ENCODE measurements at places on chromosomes 6 and 20. TPM values are rescaled to one million over a fixed set of nuclear protein-coding genes. Genes with fewer than 3 reads are reported as not detected.
A peak's percentile ranks its signal among the peaks of the same experiment; 100 is the strongest.

Gene OTOR
- total RNA-seq: not detected

Gene PRKN
- total RNA-seq: 8.4 TPM

Gene MCCD1
- not detected for total RNA-seq

DNA sequence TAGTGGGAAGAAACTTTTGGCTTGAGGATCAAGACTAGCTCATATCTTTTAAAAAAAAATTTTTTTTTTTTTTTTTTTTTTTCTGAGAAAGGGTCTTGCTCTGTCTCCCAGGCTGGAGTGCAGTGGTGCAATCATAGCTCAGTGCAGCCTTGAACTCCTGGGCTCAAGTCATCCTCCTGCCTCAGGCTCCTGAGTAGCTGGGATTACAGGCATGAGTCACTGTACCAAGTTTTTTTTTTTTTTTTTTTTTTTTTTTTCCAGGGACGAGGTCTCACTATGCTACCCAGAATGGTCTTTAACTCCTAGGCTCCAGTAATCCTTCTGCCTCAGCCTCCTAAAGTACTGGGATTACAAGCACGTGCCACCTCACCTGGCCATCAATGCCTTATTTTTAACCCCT lies 27.9 kb downstream of the GCLC start:
- no peak for DNase-seq
- H3K27ac ChIP-seq: no peak overlapping the region
- no peak overlapping the region for H3K4me3 ChIP-seq
- no peaks in the 10 kb centered on the region for H3K4me1 ChIP-seq

DNA sequence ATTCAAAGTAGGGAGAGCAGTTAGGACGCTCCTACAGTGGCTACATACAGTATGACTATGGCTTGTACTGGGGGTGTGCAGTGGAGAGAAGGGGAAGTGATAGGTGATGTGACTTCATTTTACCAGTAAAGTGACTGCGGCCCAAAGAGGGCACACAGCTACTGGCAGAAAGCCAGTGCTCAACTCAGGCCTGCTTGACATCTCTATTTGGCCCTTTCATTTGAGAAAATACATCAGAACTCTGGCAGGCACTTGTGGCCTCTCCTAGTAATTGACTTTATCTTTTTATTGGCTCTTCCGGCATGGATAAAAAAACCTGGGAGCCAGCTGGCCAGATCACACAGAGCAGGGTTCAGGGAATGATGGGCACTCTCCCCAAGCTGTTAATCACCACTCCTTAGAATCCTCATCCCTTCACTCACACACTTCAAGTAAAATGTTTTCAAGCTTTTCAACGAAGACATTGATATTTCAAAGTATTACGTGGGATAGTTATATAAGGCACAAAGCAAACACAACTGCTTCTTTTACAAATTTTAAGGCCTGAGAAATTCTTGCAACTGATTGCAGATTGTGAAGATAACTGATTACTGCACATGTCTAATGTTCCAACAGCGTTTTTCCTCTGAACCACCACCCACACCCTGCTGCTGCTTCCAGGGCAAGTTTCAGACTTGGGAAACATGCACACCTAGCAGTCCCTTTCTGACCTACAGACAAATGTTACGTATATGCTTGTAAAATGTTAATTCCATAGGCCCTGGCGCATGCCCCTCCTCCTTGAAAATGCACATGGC lies 73.5 kb downstream of the TNFRSF21 start:
- no peak for DNase-seq
- H3K27me3 ChIP-seq: no peaks in the 10 kb centered on the region
- H3K36me3 ChIP-seq: peaks cover 9% of the 10 kb centered on the region
- H3K27ac ChIP-seq: no peak overlapping the region
- H3K4me3 ChIP-seq: no peak overlapping the region

DNA sequence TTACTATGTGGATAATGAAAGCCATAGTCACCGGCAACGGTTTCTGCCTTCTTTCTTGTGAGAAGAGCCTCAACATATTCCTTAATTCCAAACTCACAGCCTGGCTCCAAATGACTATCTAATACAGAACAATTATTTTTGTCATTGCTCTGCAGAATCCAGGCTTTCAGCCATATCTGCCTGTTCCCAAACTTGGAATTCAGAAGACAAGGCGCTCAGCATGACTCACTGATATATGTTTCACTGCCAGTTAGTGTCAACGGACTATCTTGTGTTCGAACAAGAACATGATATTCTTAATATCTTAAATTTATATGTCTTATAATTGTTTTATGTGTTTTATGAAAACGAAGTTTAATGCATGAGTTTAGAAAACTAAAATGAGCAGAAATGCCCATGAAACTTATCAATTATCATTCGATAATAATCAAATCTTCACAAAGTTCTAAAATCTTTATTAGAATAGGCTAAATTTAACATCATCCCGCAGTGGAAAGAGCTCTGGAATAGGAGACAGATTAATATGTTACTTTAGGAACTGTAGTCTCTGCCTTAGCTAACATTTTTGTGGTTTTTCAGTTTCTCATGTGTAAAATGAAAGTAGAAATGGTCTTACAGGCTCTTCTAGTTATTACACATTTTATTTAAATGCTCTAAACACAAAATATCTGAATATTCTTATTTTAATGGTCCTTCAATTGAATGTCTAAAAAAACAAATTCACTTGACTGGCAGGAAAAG lies 669.3 kb upstream of the GJE1 start:
- H3K27ac ChIP-seq: peak overlapping the region; percentile 70
- H3K36me3 ChIP-seq: no peaks in the 10 kb centered on the region
- H3K4me3 ChIP-seq: peak overlapping the region; percentile 42
- no peak for DNase-seq
- no peaks in the 10 kb centered on the region for H3K27me3 ChIP-seq

DNA sequence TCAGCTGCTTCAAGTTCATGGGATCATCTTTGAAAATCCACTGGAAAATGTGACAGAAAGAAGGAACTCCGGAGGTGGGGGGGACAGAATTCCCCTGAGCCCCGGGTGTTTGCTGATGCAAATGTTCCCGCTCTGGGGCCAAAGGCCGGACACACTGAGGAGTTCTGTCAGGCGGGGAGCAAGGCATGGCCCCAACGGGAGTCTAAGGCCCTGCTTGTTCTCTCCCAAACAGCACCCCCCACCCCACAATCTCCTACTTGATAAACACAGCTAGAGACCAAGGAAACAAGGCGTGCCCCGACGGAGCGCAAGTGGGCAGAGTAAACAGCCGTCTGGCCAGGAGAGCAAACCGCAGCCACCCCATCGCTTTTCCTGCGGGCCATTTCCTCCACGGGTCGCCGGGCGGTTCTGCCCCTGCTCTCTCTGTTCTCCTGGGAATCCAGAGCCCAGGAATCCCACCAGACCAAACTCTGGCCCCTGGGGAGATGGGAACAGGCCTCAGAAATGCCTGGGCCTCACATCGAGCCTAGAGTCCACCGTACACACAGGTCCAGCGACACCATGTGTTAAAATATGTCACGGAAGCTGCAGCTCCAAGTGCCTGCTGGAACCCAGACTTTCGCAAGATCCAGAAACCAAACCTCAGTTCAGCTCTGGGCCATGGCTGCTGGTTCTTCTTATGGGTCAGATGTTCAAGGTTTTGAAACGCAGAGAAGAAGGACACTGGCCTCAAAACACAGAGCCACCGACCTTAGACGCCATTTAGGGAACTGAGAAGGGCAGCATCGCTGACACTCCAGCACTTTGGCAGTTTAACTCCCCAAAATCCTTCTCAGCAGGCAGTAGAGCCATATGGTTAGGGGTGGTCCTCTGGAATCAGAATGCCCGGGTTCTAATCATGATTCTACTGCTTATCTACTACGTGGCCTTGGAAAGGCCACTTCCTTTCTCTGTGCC lies 104.2 kb downstream of the PREX1 start:
- DNase-seq: peak; percentile 63
- H3K27ac ChIP-seq: peak overlapping the region; percentile 78
- H3K36me3 ChIP-seq: no peaks in the 10 kb centered on the region
- peaks cover 30% of the 10 kb centered on the region for H3K4me1 ChIP-seq

DNA sequence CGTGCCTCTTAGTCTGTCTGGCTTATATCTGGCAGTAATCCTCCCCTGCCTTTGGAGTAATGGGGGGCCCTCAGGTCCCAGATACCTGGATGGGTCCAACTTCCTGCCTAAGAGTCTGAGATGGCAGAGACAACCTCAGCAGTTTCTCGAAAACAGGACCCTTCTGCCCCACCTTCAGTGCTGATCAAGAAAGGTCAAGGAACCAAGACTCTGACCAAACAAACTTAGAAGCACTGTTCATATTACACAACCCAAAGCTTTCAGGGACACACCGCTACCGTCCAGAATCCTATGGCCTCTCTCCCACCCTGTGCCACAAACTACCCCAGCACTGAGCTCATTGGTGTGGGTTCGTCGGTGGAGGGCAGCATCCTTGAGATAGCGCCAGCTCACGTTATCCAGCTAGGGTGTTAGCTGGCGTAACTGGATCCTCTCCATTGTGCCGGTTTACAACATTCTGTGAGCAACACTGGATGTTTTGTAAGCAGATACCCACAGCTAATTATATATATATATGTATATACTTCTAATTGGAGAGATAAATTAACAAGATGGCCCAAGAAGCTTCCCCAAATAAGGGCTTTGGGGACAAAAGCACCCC lies 7.6 kb upstream of the TMC2 start:
- H3K4me3 ChIP-seq: no peak overlapping the region
- no peak overlapping the region for H3K27ac ChIP-seq
- DNase-seq: no peak
- no peaks in the 10 kb centered on the region for H3K36me3 ChIP-seq

DNA sequence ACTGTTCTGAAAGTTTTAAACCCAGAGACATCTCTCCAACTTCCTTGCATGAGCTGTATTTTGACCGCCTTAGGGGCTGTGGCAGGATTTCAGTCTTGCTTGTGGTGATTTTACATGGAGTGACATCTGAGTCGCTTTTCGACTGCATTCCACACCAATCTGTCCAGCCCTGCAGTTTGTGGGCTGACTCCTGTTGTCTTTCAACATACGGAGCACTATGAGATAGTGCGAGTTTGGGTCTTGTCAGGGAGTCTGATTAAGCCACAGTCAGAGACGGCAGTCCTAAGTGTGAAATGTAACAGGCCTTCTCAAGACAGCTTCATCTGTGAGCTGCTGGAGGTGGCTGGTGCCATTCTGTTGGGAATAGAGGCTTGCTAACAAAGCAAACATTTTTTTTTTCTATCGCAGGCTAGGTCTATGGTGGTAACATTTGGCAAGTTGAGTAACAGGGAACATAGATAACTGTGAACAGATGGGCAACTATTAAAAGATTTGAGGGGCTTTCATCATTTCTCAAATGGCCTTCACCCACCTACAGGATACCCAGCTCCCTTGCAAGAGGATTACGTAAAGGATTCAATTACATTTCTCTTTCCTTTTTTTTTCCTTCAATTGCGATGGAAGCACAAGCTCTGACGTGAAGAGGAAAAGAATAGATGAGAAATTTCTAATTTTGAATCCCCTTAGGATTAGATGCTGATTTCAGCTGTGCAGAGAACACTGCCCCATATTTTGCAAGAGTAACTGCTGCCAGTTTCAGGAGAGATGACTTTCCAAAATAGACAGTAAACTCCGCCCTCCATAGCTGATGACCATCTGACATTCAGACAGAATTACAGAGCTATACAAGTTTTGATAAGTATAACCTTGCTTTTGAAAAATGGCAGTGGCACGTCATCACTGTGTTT lies 25.1 kb downstream of the CAP2 start:
- peak overlapping the region; percentile 96 for H3K27ac ChIP-seq
- no peaks in the 10 kb centered on the region for H3K36me3 ChIP-seq
- H3K4me1 ChIP-seq: peaks cover 76% of the 10 kb centered on the region

DNA sequence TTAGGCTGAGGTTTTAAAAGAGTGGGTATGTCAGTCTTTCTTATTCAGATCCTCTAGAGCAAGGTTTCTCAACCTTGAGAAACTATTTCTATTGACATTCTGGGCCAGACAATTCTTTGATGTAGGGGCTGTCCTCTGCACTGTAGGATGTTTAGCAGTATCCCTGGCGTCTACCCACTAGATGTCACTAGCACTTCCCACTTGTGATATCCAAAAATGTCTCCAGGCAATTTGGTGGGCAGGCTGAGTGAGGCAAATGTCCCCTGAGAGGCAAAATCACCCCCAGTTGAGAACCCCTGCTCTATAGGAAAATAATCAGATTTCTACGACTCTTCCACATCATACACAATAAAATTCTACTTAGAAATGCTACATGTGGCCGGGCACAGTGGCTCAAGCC lies 7.7 kb upstream of the ZKSCAN8 start:
- no peak overlapping the region for H3K4me3 ChIP-seq
- no peak overlapping the region for H3K27ac ChIP-seq
- H3K36me3 ChIP-seq: no peaks in the 10 kb centered on the region
- DNase-seq: no peak
- peaks cover 17% of the 10 kb centered on the region for H3K4me1 ChIP-seq

DNA sequence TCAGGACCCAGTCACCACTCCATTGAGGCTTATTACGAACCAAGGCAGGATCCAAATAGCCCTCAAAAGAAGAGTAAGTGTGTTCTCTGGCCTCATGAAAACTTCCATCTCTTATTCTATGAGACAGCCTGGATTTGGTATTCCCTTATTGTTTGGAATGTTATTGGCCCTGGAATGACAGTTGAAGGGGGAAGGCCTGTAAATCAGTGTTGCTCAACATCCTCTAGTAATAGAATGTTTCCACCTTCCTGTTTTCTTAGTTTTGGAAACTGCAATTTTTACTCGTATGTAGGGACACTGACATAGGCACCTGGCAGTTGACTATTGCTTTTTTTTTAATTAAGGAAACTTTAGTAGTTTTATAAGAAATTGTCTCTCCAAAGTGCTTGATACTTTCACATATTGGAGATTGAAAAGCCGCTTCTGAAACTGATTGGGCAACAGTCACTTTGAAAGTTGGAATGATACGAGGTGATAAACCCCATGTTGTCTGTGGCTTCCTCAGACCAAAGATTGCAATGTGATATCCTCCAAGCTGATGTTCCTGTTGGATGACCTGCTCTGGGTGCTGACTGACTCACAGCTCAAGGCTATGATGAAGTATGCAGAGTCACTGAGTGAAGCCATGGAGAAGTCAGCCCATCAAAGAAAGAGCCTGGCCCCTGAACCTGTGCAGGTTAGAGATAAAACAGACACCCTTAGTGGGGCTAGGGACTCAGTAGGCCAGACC lies 43.1 kb downstream of the BLTP3A start:
- no peaks in the 10 kb centered on the region for H3K27me3 ChIP-seq
- H3K4me1 ChIP-seq: no peaks in the 10 kb centered on the region
- peak; percentile 53 for DNase-seq
- peak overlapping the region; percentile 71 for H3K27ac ChIP-seq

GRCh38 chr6:64861039-64861651 lies 845.9 kb downstream of the EYS start:
- H3K27ac ChIP-seq: no peak overlapping the region
- no peak overlapping the region for H3K4me3 ChIP-seq
- no peaks in the 10 kb centered on the region for H3K36me3 ChIP-seq
- H3K27me3 ChIP-seq: no peaks in the 10 kb centered on the region

All from gastrocnemius medialis (tissue), 4 donors.